ENCODE measurements at places on chromosomes 3 and 15.

GRCh38 chr3:40258064-40258463 is 51.4 kb upstream of the EIF1B start:
- no peak for DNase-seq

GRCh38 chr3:66393333-66394005 is 107.4 kb downstream of the LRIG1 start:
- no peak for DNase-seq

DNA sequence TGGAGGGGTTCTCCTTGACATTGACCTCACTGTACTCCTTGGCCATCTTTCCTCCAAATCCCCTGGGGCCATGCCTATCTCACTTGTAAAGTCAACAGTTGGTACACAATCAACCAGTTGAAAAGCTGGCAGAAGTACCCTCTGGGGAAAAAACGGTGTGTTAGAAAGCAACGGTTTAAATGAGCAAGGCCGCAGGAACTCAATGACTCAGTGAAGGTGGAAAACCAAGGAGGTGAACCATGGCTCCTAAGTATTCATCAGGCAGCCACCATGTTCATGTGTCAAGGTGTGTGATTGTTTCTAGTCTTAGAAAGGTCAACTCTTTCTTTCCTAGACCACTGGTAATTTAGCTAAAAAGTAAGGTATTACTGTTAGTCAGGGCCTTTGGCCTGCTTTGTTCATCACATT is 130.9 kb upstream of the SATB1 start:
- DNase-seq = no peak

- no peak for DNase-seq
These were observed 235.4 kb downstream of the TBL1XR1 start for GRCh38 chr3:176961916-176962315.

DNA sequence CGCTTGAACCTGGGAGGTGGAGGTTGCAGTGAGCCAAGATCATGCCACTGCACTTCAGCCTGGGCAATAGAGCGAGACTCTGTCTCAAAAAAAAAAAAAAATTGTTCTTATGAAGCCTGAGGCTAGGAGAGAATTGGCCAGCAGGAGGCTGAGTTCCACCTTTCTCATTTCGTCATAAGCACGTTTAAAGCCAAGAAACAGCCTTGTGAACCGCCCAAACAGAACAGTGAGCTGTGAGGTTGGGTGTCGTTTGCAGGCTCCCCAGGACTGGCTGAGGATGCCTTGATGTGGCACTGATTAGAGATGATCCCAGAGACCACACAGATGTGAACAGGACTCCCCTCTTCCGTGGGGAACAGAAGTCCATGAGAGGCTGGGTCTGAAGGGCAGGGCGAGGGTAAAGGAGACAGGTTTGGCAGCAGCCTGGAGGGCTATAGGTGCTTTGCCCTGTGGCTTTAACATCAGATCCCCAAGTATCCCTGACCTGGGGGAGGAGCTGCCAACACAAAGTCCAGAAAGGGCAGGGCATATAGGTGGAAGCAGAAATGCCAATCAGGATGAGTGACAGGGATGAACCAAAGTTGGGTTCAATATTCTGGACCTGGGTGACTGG is 52.9 kb downstream of the CLEC3B start:
- no peak for DNase-seq

- DNase-seq = no peak
These were observed 19.3 kb downstream of the SFMBT1 start for GRCh38 chr3:53026382-53027162.
